G401 (cell line): ENCODE measurements at places on chromosomes 7 and 10.

DNA sequence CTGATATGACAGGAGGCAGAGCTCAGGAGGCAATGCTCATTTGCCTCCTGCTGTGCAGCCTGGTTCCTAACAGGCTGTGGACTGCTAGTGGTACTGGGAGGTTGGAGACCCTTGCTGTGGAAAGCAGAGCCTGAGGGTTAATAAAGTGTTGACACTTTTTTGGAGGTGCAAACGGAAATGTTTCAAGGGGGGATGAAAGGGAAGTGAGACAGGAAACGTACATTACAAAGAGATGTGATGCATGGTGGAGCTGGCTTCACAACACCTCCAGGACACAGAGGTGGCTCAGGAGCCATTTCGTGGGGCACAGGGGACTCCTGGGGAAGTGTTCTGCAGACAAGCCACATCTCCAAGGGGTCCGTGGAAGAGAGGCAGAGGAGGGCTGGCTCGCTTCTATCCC lies 137.6 kb upstream of the SVIL start:
- DNase-seq, result no peak

GRCh38 chr7:3960050-3960763 lies 659.2 kb downstream of the SDK1 start:
- DNase-seq, result no peak

GRCh38 chr7:136640977-136641376 lies 227.5 kb upstream of the CHRM2 start:
- DNase-seq, result no peak

DNA sequence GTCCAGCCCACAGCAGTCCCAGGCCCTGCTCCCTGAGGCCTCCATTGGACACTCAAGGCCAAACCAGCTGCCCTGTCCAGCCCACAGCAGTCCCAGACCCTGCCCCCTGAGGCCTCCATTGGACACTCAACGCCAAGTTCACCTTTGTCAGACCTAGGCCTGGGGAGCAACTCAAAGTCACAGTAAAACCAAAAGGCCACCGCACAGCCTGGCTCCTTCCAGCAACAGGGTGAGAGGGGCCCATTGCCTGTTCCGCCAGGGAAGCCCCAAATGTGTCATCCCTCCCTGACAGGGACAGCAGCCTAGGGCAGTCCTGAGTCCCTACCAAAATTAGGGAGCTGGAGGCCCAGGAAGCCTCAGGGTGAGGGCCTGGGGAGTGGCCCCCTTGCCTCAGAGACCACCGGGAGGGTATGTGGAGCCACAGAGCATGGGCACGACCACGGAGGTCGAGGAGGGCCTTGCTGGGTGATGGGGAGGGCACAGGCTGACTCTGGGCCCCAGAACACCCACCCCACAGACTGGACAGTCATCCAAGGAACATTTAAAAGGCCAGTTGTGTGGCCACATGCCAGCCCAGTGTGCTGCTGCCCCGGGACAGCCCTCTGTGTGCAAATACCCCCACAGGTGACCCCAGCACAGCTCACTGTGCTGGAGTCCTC lies 66.5 kb upstream of the PPP2R2D start:
- no peak for DNase-seq

GRCh38 chr7:28999895-29000716 lies 42.0 kb upstream of the TRIL start:
- DNase-seq, result no peak

GRCh38 chr10:133088179-133088955 lies 643 bp downstream of the ADGRA1 start:
- no peak for DNase-seq

GRCh38 chr7:19381321-19381720 lies 236.1 kb upstream of the FERD3L start:
- no peak for DNase-seq

DNA sequence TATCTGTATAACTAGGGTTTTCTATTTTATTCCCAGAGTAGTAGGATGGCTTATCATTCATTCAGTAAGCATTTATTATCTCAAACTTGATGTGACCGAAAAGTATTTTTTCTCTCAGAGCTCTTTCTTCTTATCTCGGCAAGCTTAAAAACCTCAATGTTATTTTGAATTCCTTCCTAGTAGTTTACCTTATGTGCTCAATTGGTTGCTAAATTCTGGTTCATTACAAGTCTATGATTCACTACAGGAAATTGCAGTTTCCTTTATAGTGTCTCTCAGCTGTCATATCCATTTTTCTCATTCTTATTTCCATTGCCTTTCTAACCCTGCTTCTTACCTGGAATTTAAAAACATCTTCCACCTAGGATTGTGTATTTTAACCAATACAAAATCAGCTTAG lies 12.6 kb upstream of the ICA1 start:
- DNase-seq, result no peak

DNA sequence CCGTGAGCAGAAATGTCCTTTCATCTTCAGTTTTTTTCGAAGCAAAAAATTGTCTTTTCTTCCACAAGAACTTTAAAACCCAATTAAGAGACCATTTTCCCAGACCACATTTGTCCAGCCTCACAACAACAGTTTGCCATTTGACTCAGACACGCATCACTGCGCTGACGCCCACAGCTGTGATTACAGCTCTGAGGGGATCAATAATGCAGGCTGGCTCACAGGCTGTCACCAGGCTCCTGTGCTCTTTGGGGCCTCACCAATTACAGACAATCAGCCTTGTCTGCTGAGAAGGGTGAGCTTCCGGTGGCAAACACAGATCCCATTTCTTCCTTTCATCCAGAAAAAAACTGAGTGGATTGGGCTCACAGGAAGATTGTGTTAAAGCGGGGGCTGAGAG lies 33.3 kb downstream of the DDC start:
- peak; percentile 2 for DNase-seq

GRCh38 chr7:141220263-141220880 lies 146.5 kb downstream of the TMEM178B start:
- DNase-seq, result peak; percentile 10

- peak; percentile 75 for DNase-seq
These were observed 41.8 kb upstream of the LRRC18 start for GRCh38 chr10:48981310-48981907.

- no peak for DNase-seq
These were observed 31.1 kb upstream of the TOMM7 start for GRCh38 chr7:22853674-22854157.

- DNase-seq, result no peak
These were observed 3.0 kb downstream of the VOPP1 start for GRCh38 chr7:55569269-55569663.

GRCh38 chr7:43847496-43847895 lies 21.8 kb downstream of the MRPS24 start:
- no peak for DNase-seq

GRCh38 chr7:155871211-155871610 lies 58.9 kb upstream of the SHH start:
- no peak for DNase-seq

- no peak for DNase-seq
These were observed 243.3 kb upstream of the TCERG1L start for GRCh38 chr10:131554821-131555220.

DNA sequence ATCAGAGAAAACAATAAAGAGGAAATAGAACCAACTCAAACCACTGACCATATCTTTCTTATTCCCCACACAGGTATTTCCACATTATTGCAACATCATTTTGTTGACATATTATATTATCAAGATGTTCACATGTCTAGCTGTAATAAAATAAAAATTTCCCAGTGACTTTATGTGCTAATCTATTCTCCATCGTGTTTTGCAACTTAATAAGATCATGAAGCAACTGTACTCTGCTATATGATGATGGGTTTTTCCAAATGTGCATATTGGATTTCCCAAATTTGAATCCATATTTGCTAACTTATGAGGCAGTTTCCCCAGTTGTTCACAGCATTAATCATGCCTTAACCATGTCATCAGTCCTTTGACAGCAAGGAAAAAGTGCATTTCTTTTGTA lies 127.8 kb downstream of the ITGB8 start:
- DNase-seq, result no peak

DNA sequence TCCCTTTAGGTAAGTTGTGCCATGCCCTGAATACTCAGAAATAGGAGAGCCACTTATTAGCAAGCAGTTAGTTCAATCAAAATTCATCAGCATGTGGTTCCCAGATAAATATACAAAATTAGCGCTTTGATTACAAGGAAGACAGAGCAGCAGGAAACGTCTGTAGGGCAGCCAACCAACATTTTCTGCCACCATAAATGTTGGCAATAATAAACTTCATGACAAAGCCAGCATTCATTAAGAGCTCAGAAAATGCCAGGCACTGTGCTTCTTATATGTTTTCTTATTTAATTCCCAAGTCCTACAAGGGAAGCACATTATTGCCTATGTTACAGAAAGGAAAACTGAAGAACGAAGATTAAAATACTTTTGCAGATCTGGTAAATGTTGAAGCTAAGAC lies 22.0 kb upstream of the ABCB5 start:
- DNase-seq, result no peak

- no peak for DNase-seq
These were observed 37.3 kb upstream of the LEP start for GRCh38 chr7:128203710-128204214.
